ENCODE measurements at places on chromosomes 7 and 10.

GRCh38 chr7:2698581-2699288, 10.7 kb downstream of the AMZ1 start:
- no peaks in the 10 kb centered on the region for H3K27me3 ChIP-seq
- no peaks in the 10 kb centered on the region for H3K36me3 ChIP-seq
- H3K27ac ChIP-seq = no peak overlapping the region

- H3K4me3 ChIP-seq = no peak overlapping the region
- no peaks in the 10 kb centered on the region for H3K36me3 ChIP-seq
Measured at GRCh38 chr7:158408318-158408920, 179.2 kb downstream of the PTPRN2 start.

- peak overlapping the region; percentile 96 for H3K4me3 ChIP-seq
- peak overlapping the region; percentile 74 for H3K27ac ChIP-seq
- H3K27me3 ChIP-seq = peaks cover 14% of the 10 kb centered on the region
- peaks cover 27% of the 10 kb centered on the region for H3K4me1 ChIP-seq
- peak; percentile 46 for DNase-seq
Measured at GRCh38 chr7:85185424-85186082, 1.3 kb downstream of the SEMA3D start.

- H3K4me3 ChIP-seq = no peak overlapping the region
- peaks cover 10% of the 10 kb centered on the region for H3K4me1 ChIP-seq
- H3K27me3 ChIP-seq = no peaks in the 10 kb centered on the region
- no peak overlapping the region for H3K27ac ChIP-seq
Measured at GRCh38 chr10:58275908-58276307, 6.9 kb downstream of the CISD1 start.

DNA sequence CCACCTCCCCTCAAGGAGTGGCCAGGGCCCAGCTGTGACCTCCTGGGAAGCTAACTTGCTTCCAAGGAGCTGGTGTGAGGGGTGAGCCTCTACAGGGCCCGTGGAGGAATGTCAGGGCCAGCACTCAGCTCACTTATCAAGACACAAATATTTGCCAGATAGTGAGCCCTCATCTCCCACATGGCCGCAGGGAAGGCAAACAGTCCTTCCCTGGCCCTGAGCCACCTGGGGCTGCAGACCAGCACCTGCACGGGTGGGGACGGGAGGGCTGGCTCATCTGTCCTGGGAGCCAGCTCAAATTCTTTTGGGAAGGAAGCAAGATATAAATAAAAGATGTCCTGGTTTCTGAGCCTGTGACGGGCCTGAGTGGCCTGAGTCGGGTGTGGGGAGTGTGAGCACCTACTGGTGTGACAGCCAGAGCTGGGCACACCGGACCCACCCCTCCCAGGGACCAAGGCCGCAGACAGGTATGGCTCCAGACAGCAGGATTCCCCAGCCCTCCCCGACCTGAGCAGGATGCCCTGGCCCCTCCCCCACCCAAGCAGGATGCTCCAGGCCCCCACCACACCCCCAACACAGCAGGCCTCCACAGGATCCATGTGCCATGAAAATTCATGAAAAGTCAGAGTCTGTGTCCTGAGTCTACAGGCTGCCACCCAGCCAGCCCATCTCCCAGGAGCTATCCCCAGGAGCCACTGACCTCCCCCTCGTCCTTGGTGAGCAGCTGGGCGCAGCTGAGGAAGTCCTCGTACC, 148.0 kb downstream of the MAPK8 start:
- no peaks in the 10 kb centered on the region for H3K27me3 ChIP-seq
- no peak overlapping the region for H3K4me3 ChIP-seq
- peaks cover 7% of the 10 kb centered on the region for H3K4me1 ChIP-seq
- no peaks in the 10 kb centered on the region for H3K36me3 ChIP-seq

Measured in neural crest cell (in vitro differentiated cells).